ENCODE measurements at places on chromosomes 4 and X.

GRCh38 chrX:98409867-98410266 lies 1526.2 kb downstream of the RPA4 start:
- no peak for DNase-seq

DNA sequence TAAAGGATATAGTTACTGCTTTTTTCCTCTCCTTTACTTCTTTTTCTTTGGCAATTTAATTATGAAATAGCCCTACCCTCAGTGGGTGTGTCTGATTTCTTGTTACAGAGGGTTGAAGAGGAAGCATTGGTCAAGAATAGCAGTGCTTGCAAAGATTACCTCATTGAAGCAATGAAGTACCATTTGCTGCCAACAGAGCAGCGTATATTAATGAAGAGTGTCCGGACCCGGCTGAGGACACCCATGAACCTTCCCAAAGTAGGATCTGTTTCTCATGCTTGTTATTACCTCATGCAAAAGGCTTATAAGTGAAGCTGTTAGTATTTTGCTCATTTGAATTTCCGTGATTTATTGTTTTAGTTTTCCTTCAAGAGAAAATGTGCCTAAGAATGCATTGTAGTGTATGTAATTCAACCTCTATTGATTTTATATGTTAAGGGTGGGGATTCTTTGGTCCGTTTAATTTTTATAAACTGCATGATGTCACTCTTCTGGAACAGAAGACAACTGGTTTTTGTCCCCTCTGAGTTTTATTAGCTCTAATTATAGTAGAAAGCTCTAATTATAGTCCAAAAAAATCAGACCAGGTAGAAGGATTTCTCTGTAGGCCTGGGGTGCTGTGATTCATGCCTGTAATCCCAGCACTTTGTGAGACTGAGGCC lies 27.9 kb upstream of the MSMO1 start:
- DNase-seq: no peak

DNA sequence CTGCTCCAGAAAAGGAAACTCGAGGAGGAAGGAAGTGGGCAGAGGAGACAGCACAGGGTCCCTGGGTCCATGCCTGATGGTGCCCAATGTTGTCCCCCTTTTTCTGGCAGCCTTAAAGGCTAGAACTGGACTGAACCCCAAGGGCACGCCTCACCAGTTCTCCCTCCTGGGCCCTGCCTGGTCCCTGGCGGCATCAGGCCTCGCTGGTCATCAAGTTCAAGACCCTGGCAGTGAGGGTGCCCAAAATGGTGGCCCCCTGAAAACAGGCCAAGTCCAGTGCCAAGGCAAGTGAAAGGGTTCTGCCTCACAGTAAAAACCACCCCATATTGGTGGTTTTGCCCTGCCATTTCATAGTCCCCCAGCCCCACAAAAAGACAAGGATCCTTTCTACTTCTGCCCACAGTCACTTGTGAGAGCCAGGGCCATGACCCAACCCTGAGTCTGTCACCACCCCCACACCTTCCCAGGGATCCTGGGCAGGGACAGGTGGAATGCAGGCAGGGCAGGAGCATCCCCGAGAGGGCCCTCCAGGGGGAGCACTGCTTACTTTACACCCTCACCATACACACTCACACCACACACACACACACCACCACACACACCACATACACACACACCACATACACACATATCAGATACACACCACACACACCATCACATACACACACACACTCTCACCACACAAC lies 107.6 kb downstream of the DCTD start:
- no peak for DNase-seq

- DNase-seq: no peak
These were observed 48.0 kb upstream of the KLHL8 start for GRCh38 chr4:87268411-87268810.

GRCh38 chr4:116358633-116359222 lies 726.6 kb downstream of the TRAM1L1 start:
- DNase-seq: no peak

DNA sequence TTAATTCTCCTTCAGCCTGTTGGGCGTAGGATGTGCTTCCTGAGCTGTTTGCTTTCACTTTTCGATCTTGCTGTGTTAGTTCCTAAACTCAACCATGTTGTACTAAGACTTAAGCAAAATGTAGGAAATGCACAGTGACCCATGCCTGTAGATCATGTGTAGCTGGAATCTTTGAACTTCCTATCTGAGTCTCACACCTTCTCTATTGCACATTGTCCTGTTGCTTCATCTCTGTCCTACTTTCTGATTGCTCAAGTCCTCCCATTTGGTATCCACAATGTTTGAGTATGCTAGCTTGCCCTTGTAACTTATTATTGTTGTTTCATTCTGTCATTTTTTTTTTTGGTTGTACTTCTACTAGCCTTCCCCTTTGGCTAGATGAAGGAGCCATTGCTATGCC lies 239.6 kb downstream of the PPP1R2C start:
- DNase-seq: no peak

GRCh38 chr4:84491481-84491880 lies 7.6 kb downstream of the NKX6-1 start:
- DNase-seq: no peak

DNA sequence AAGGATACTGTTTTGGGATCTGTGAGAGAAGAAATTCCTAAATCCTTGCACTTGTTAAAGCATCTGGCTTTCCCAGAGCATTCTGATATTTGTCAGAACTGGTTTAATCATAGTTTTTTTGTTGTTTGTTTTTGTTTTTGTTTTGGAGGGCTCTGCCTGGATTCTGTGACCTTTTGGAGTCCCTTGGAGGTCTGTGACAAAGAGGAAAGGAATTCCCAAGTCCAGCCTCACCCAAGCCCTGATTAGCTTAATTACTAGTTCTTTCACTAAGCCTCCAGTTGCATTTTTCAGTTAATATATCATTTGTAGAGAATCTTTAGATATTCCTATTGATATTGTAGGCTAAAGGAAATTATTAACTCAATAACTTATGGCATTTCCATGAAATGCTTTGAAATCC lies 711 bp downstream of the ACE2 start:
- DNase-seq: no peak

Data from stimulated activated CD4-positive, alpha-beta T cell treated with anti-CD3 and anti-CD28 coated beads, Interleukin-4, amount 100 ng/mL, for 1 hour (primary cell).